ENCODE measurements at places on chromosomes 1 and 21. TPM values are rescaled to one million over a fixed set of nuclear protein-coding genes. Genes with fewer than 3 reads are reported as not detected.

GRCh38 chr1:161216945-161217712, 2.0 kb downstream of the FCER1G start:
- no peak for DNase-seq

GRCh38 chr1:51002516-51002915, 32.5 kb downstream of the CDKN2C start:
- no peak for DNase-seq

DNA sequence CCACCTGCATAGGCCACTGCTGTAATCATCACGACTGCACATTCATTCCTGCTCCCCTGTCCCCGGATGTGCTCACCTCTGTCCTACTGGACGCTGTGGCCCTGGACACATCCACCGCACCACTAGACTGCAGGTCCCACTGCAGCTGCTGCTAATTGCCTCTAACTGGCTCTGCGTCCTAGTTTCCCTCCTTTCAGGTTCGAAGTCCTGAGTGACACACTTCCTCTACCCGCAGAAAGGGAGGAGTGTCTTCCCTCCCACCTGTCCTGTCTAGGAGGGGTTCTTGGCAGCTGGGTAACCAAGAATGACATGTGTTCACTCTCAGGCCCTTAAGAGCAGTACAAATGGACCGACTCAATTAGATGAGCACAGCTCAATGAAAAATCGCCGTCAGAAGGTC, 40.5 kb upstream of the ITPKB start:
- no peak for DNase-seq

DNA sequence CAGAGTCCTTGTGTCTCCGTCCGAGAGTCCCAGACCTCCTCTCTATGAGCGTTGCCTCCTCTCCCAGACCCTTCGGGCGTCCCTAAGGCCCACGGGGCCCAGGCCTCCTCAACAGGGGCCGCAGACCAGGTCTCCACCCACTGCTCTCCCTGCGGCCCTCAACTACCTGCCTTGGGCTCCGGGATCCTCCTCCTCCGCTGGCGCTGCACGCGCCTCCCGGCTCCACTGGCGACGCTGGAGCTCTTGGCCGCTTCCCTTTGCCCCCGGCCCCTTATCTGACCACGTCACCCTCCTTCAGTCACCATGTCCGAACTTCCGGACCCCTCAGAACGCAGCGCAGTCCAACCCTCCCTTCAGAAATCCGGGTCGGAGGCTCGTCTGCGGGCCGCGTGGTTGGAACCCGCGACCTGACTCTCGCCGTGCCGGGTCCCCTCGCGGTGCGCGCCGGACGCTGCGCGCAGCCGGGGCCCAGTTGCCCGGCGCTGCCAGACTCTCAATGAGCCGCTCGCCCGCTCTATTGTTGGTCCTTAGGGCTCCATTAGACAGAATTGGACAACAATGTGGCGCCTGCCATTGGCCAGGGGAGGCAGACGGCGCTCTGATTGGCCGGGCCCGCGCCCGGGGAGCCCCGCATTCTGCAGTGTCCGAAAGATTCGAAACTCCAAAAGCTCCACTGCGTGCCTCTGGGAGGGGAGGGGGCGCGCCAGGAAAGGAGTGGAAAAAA, at the start of gene DMRTA2:
DMRTA2 (minus strand) TSS at position 498 of the 724 bp plus-strand sequence. CDS start 1,907 bp downstream, outside the sequence.
- no peak for DNase-seq

GRCh38 chr1:219500327-219500897, 112.5 kb downstream of the ZC3H11B start:
- no peak for DNase-seq

DNA sequence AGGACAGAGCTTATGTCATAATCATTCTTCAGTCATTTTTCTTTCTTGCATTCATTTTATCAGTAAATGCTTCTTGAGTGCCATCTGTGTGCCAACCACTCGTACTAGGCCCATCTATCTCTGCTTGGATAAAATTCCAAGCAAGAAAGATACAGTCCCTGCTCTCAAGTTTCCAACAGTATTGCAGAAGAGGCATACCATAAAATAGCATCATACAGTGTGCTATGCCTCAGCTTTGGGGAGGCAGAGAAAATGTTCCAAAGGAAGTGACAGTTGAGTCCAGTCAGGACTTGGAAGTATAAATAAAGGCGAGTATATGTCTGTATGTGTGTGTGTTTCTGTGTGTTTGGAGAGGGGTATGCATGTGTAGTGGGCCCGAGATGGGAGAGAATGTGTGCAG, 113.4 kb upstream of the HOOK1 start:
- DNase-seq, result no peak

DNA sequence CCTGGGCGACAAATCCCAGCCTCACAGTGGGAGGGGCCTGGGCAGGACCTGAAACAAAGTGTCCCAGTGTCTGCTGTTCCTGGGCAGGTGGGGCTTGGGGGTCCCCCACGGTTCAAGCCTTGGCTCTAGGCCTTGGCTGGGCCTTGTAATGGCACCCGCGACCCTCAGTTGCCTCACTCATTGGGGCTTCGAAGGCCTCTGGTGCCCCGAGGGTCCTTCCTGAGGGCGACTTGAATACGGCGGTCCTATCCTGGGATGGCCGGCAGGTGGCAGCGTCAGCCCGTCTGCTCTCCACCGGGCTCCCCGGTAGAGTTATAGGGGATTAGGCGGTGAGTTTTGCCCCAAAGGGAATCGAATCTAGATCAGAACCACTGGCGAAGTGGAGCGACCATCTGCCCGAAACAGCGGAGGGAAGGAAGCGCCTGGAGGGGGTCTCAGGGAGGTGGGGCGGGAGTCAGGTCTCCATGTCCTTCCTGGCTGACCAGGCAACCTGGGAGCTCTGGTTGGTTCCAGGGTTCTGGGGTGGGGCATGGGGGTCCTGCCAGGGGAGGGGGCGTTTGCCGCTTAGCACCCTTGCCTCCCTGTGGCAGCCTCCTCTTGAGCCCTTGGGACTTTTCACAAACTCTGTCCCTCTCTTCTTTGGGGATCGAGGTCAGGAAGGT, 2.1 kb upstream of the PEX10 start:
- peak; percentile 79 for DNase-seq

DNA sequence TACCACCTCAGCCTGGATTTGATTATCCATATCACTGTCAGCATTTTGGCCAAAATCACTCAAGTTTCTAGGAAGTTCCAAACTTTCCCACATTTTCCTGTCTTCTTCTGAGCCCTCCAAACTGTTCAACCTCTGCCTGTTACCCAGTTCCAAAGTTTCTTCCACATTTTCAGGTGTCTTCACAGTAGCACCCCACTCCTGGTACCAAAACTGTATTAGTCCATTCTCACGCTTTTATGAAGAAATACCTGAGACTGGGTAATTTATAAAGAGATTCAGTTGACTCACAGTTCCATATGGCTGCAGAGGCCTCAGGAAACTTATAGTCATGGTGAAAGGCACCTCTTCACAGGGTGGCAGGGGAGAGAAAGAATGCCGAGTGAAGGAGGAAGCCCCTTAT, 39.4 kb downstream of the STXBP3 start:
- DNase-seq, result no peak

DNA sequence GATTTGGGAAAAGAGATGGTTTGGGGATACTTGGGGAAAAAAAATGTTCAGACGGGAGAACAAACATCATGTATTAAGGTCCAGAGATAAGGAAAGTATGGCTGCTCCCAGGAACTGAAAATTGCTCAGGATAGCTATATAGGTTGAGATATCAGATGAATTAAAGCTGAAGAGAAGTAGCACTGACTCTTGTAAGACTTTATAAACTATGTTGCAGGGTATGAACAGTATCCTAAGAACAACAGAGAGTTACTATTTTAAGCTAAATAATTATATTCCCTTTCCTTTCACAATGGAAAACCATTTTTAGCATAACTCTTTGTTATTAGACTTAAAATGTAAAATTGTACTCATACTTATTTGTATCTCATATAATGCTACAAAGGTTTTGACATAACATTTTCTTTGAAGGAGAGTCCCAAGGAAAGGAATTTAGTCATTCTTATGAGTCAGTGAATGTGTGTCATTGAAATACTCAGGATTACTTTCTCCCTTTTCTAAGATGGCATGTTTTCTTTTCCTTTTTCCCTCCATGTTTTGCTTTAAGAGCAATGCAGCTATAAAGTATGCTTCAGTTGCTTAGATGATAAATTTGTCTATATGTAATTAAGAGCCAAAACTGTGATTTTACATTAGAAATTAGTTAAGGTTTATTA, 139.4 kb upstream of the KIAA1614 start:
- no peak for DNase-seq

DNA sequence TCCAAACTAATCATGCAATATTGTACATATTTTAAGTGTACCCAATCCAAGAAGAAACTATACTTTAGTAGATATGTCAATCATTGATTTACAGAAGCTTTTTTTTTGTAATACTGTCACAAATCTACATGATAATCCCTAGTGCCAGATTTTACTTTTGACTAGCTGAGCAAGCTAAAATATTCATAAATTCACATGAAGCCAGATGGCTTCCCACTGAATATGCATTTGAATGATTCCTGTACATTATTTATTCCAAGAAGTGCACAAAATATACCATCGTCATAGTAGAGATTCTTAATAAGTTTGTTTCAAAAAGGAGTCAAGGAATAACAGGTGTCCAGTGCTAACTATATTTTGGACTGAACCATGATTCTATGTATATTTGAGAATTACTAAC, 17.2 kb downstream of the FPGT start:
- no peak for DNase-seq

DNA sequence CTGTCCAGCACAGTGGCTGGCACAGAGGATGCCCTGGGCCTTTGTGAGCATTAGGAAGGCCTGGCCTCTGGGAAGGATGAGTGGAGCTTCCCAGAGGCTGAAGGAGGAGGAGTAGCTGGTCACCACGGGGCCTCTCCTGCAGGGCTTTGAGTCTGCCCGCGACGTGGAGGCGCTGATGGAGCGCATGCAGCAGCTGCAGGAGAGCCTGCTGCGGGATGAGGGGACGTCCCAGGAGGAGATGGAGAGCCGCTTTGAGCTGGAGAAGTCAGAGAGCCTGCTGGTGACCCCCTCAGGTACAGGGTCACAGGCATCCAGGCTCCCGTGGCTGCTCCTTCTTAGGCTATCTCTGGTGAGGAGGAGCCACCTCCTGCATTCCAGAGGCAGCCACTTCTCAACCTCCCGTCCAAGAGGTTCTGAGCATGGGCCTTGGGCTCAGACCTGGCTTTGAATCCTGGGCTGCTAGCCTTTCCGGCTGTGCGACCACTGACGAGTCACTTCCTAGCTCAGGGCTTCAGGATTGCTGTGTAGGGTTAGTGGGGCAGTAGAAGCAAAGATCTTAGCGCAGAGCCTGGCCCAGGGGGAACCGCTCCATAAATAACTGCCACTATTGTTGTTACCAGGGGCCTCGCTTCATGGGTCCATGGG, 14.0 kb downstream of the SESN2 start:
- DNase-seq, result no peak

GRCh38 chr1:212498283-212499040, 65.7 kb downstream of the NENF start:
- no peak for DNase-seq

GRCh38 chr1:96649301-96649700, 72.3 kb upstream of the PTBP2 start:
- no peak for DNase-seq

DNA sequence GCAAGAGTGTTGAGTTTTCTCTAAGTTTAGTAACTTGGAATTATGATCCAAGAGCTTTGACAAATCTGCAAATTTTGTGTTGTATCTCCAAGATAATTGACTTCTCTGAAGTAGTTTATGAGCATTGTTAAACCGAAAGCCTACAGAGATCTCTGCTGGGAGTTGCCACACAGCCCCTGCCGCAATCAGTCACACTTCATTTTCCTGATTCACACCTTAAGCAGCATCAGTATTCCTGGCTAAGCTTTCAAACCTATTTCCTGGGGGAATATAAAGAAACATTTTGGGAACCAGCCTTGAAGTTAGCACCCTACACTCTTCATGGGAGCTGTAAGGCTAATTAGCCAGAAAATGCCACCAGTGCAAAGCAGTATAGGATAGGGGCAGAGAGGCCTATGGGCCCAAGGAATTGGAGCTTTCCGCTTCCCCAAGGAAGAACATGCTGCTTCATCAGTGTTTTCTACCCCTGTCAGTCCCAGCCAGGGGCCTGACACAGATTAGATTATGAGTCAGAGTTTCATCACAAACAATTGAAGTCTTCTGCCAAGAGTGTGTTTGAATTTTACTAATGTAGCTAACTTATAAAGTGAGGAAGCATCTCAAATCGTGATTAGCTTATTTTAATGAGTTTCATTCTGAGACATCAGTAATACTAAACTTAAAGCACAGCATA, 23.2 kb upstream of the CACYBP start:
- DNase-seq, result no peak

DNA sequence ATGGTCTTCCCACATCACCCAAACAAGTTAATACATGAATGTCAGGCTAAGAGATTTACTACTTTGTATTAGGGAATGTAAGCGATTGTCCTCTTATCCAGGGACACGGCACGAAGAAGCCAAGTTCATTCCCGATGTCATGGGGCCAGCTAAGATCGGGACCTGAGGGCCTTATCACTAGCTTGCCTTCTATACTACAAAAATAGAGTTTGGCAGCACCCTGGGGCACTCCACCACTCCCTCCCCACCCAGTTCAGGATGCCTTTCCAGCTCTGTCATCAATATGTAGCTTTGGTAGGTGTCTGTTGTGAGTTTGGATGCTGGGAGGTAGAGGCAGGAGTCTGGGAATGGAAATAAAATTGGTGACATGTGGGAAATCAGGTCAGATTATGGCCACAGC, 197.5 kb downstream of the ATG4C start:
- DNase-seq, result no peak

Gene PTPRU
- 0.32 TPM for total RNA-seq

Gene SPATA45
- total RNA-seq, result not detected

All from activated T-cell treated with anti-CD3 and anti-CD28 coated beads, Interleukin-2, amount 50 U/mL, for 4 hours (primary cell).